ENCODE measurements at places on chromosomes 4 and X. TPM values are rescaled to one million over a fixed set of nuclear protein-coding genes. Genes with fewer than 3 reads are reported as not detected.

DNA sequence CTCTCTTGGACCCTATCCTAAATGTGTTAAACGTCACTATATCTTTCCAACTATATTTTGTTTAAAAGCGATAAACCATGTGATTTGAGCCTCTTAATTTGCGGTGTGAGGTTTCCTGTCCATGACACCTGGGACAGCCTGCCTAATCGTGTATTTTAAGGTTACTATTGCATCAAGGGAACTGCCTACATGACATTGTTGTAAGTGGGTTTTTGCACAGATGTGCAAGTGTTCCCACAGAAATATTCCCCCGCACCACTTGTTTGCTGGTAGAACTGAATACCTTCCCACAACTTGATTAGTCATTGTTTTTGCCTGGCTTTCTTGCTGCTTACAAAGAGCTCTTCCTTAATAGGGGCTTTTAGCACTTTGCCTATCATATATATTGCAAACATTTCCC lies 5.1 kb upstream of the FAM184B start:
- DNase-seq, result no peak

DNA sequence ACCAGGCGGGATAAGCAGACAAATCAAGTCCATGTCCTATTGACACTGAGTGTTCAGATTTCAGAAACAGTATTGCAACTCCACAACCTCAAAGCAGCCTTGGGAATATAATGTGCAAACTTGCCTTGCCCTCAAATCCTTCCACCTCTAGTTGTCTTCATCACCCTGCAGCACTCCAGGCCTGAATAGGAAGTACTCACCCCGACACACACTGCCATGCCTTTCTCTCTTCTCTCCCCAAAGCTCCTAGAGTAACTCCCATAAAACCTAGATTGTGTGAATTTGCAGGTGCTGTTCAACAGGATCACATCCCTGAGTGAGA lies 19.6 kb downstream of the ACSL1 start:
- DNase-seq, result no peak

BST1 gene
- polyA plus RNA-seq, result 15.1 TPM

GRCh38 chrX:106935175-106935574 lies 15.0 kb downstream of the CLDN2 start:
- no peak for DNase-seq

DNA sequence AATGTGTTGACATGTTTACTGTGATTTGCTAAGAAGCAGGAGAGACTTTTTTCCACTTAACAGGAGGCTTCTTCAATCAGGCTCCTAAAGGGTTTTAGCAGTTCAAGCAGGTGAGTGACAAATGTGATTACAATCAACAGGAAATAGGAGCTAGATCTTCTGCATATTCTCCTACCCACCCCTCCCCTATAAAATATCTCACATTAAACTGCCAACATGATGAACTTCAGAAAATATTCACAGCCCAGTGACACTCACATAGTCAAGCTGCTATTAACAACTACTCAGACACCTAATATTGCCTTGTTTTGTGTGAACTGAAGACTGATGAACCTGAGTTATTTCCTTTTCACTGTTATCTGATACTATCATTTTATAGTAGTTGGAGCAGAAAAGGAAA lies 55.9 kb upstream of the ANTXR2 start:
- DNase-seq, result no peak
